ENCODE measurements at places on chromosomes 11 and 22. TPM values are rescaled to one million over a fixed set of nuclear protein-coding genes. Genes with fewer than 3 reads are reported as not detected.

Gene BAIAP2L2
- total RNA-seq, result 68.2 TPM

GRCh38 chr22:43474161-43475101, 62.6 kb downstream of the MPPED1 start:
- no peak overlapping the region for H3K27ac ChIP-seq
- H3K36me3 ChIP-seq, result no peaks in the 10 kb centered on the region
- DNase-seq, result no peak

Gene CDK2AP2
- 59.7 TPM for total RNA-seq

DNA sequence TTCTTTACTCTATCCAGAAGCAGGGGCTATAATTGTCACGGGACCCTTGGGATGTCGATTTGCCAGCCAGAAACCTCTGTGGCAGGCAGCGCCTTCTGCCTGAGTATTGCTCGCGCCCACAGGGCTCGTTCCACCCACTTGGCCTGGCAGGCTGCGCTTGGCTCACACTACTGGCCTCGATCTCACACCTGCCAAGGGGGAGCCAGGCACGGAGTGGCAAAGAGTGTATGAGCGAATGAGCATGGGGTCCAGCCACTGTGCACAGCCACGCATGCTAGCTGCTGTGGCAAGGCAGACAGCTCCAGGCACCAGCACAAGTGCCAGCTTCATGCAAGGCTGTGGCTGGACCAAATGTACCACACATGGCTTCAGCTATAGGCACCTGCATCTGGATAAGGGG, 599.8 kb downstream of the DLG2 start:
- H3K36me3 ChIP-seq, result no peaks in the 10 kb centered on the region
- no peak overlapping the region for H3K4me3 ChIP-seq
- DNase-seq, result no peak
- H3K4me1 ChIP-seq, result no peaks in the 10 kb centered on the region

Gene FXYD6
- 0.61 TPM for total RNA-seq

All from Calu3 (cell line).